ENCODE measurements at places on chromosomes 4 and X. TPM values are rescaled to one million over a fixed set of nuclear protein-coding genes. Genes with fewer than 3 reads are reported as not detected.

The RADX gene
- 0.92 TPM for total RNA-seq

The FAM9C gene
- not detected for total RNA-seq

The SCLT1 gene
- total RNA-seq, result 9.6 TPM

The RBMXL3 gene
- total RNA-seq, result not detected

The PPM1K gene
- total RNA-seq, result 18.7 TPM

The GYPA gene
- not detected for total RNA-seq

The FAM236A gene
- not detected for total RNA-seq

The KLF8 gene
- total RNA-seq, result 3.2 TPM

The LDB2 gene
- 81.2 TPM for total RNA-seq

The PAK3 gene
- total RNA-seq, result 2.6 TPM

The SLC25A5 gene
- 142 TPM for total RNA-seq

The MAGEB10 gene
- total RNA-seq, result not detected

The EREG gene
- total RNA-seq, result 0.13 TPM

The STPG2 gene
- total RNA-seq, result 0.06 TPM

The FRMD7 gene
- not detected for total RNA-seq

The JCHAIN gene
- 0.12 TPM for total RNA-seq

The POU3F4 gene
- total RNA-seq, result under 0.01 TPM

Measured in aortic smooth muscle cell (primary cell).